RWPE1 (cell line): ENCODE measurements at places on chromosomes 5 and 9.
A peak's percentile ranks its signal among the peaks of the same experiment; 100 is the strongest.

DNA sequence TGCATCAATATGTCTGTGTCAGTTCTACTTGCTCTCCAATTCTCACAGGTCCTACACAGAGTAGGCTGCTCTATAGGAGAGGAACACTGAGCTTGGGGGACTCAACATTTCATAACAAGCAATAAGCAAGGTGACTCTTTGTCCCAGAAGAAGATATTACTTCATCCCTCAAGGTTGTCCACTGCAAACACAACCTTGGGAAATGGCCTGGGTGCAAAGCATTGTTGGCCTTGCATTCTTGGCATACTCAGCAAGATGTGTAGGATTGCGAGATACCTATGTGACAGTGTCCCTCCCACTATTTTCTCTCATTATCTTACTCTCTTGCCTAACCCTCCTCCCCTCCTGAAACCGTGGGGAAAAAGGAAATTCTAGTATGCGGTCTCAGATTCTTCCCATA lies 169.8 kb upstream of the FREM1 start:
- no peak for DNase-seq

DNA sequence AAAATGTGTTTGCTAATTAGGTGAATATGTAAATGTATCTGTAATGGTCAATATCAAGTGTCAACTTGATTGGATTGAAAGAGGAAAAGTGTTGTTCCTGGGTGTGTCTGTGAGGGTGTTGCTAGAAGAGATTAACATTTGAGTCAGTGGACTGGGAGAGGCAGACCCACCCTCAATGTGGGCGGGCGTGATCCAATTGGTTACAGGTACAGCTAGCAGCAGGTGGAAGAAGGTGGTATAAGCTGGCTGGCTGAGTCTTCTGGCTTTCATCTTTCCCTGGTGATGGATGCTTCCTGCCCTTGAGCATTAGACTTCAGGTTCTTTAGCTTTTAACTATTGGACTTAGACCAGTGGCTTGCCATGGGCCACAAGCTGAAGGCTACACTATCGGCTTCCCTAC lies 779.0 kb upstream of the CTNND2 start:
- DNase-seq, result no peak

DNA sequence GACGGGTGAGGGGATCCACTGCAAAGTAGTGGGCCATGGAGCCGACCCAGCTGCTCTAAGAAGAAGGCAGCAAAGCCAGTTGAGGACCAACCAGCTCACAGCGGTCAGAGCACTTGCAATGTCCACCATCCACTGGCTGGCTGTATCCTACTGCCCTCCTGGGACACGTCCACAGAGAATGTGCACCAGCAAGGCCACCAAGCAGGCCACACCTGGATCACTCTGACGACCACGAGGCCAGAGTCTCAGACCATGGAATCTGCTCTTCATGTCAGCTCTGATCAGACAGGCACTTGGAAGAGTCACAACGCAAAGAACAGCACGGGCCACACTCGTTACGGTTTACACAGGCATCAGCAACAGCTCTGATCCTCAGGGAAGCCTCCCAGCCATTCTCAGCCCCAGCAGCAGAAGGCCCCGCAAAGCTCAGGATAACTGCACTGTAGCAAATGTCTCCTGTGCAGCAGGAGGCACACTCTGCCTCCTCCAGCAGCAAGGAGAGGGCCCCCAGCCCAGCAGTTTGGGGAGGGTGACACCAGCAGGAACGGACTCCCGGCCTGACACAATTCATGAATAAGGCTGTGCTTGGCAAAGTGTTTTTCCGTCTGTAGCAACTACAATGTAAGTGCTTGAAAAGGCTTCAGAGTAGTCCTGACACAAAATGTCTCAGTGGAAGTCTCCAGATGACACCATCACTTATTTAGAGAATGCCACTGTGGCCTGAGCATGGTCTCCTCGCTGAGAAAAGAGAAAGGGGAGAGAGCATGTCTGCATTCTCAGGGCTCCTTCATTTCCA lies 15.7 kb downstream of the SEMA4D start:
- DNase-seq, result no peak

DNA sequence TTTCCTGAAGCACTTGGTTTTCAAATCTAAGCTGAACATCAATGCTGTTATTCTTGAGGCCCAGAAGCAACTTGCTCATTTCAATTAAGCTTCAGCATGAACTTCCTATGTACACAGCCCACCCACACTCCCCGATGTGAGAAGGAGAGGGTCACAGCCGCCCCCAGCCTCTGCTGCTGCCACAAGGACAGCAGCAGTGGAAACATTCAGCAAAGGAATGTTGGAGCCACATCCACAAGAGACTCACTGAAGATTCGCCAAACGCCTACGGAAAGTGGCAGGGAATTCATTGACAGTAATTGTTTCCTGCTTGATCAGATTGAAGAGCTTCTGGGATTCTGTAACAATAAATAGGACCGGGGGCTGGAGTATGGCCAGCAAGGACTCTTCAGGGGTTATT lies 2.9 kb downstream of the TGFBI start:
- DNase-seq, result no peak

DNA sequence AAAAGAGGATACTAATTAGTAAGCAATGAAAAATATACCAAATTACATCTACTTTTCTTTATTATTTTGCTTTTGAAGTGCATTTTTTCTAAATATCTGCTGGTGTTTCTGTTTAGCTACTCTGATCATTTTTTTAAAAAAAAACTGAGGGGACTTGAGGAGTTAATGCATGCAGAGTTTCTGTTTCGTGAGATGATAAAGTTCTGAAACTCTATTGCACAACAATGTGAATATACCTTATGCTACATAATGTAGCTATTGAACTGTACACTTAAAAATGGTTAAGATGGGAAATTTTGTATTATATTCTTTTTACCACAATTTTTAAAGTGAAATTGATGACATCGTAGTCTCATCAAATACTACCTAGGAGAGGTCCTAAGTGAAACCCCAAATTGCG lies 288.3 kb upstream of the NR4A3 start:
- DNase-seq, result no peak

DNA sequence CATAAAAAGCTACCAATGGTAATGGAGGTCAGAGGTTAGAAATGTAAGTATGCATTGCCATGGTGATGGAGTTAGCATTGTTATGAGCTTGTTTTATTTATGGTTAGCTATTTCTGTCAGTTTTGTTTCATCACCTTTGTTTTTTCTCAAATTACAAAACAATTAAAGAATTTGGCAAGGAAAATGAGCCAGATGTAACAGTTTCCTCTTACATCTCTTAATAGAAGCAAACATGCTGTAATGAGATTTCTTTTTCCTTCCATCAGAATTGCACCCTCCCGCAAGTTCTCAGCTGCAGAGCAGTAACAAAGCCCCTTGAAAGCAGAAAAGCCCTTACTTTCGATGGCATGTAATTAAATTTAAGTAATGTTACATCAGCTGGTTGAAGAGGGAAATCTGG lies 233.0 kb downstream of the SGCD start:
- no peak for DNase-seq

GRCh38 chr5:91730026-91730425 lies 346.9 kb upstream of the ARRDC3 start:
- no peak for DNase-seq

DNA sequence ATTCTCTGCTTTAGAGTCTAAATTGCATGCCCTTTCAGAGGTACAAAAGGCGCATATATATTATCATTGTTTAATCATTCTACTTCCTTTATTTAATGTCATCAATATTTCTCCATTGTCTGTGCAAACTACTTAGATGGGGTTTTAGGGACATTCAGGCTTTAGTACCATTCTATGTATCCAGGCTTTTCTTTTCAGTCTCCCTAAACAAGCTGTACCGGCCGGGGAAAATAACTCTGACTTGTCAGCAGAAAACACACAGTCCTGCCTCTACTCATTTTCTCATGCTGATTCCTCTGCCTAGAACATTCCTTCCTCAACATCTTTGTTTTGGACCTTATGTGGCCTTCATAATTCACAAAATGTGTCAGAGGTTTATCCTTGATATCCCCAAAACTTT lies 392.1 kb upstream of the DAB2 start:
- no peak for DNase-seq

DNA sequence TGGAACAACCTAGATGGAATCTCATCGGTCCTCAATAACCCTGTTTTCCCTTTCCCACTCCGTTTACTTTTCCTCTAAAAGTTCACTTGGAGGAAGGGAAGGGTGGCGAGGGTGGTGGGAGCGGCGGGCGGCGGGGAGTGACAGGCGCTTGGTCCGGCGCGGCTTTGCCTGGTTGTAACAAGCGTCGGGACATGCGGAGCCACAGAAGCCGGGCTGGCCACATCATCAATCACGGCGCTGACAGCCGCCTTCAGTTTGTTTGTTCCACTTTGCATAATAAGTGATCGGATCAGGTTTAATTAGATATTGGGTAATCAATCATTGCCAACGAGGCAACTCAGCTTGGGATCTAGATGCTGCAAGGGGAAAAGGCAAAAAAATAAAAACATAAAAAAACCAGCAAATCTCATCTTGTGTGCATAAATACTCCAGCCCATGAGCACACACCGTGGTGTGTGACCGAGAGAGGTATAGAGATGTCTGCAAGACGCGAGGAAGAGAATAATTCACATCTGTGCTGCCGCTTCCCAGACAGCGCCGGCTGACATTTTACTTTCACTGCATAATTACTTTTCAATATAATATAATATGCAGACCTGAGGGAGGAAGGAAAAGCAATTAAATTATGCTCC lies 396.2 kb upstream of the IRX4 start:
- DNase-seq, result no peak

DNA sequence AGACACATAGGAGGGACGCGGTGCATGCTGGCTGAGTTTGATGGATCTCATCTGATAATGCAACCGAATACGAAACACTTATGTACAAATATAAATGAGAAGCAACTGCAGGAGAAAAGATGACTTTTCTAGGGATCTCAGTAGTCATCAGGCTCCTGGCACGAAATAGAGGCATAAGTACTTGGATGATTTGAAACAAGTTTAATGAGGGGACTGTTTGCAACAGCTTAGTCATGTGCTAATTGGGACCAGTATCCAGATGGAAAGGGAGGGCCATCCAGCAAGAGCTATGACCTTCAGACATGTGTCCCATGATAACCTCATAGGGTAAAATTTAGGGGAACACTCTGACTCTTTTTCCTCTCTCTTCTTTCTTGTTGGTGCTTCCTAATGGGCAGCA lies 123.0 kb downstream of the EGFLAM start:
- no peak for DNase-seq

DNA sequence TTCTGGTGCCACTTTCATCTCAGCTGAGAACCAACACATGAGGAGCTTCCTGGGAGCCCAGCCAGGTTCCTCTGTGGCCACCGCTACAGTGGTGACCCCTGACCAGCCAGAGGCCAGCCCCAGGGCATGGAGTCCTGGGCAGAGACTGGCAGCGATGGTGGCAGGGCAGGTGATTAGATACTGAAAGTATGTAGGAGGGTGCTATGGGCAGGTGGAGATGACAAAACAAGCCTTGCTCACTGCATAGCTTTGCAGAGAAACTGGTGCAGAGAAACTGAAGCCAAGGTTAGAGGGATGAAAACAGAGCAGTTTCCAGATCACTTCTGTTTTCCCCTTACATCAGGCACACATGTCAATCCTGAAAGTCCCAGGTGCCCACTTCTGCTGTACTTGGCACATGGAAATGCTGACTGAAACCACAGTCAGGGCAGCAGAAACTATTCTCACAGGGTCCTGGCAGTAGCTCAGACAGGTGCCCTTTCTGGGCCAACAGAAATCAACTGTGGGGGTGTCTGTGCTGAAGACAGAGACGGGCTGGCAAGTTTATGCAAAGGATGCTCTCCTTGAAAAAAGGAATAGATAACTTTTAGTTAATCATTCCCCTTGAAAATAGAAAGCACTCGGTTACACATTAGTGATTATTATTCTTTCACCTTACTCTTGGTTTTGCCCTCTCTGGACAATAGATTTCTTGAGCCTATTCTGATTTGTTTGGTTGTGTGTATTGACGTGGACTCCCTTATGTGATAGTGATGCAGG lies 90.3 kb downstream of the ANKRD55 start:
- peak; percentile 18 for DNase-seq

GRCh38 chr5:168984135-168984675 lies 316.7 kb downstream of the SLIT3 start:
- DNase-seq, result no peak

DNA sequence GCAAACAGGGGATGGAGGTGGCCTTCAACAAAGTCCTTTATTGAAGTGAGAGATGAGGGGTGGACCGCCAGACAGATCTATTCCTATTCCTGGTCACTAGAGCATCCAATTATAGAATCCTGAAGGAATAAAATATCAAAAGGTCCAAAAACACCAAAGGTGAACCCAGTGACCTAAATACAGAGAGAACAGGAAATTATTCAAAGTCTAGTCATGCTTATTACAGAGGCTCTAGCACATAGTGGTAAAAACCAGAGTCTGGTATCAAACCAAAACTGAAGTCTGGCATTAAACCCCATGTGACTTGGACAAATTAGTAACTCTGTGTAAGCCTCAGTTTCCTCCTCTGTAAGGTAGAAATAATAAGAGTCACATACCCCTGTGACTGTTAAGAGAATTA lies 100.5 kb upstream of the SNX2 start:
- DNase-seq, result no peak

DNA sequence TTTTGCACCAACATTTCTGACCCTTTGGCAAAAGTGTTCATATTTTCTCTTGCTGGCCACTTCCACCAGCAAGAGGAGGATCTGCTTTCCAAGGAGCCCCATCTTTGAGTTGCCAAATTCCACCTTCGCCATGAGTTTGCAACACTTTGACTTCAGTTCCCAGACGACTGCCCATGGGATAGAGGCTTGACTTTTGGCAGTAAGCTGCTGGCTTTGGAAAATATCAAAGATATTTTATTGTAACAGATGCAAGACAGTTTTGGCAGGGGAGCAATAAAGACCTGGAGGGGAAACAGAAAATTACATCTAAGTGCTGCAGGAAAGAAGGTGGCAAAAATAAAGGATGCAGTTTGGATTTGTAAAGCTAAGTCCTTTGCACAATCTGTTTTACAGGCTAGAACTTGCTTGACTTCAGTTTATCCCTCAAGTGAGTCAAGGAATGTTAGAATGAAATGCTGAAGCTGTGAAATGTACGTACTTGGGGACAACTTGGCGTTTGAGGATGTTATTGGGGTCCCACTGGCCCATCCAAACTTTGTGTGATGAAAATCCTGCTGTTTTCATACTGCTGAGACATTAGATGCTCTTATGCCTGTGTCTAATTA lies 232.9 kb downstream of the GOLPH3 start:
- DNase-seq, result no peak

- no peak for DNase-seq
These were observed 270.3 kb upstream of the MAP3K1 start for GRCh38 chr5:56545016-56545415.

- no peak for DNase-seq
These were observed 527.8 kb upstream of the ZNF608 start for GRCh38 chr5:125274211-125274610.
